ENCODE measurements at places on chromosomes 2 and 18. TPM values are rescaled to one million over a fixed set of nuclear protein-coding genes. Genes with fewer than 3 reads are reported as not detected.

The UGT1A5 gene
- not detected for polyA plus RNA-seq

The PGAP1 gene
- polyA plus RNA-seq: 21.8 TPM

The SNTG2 gene
- polyA plus RNA-seq: 1.6 TPM

The ZNF514 gene
- polyA plus RNA-seq: 4.2 TPM

The SPDYA gene
- polyA plus RNA-seq: 2.3 TPM

The CNDP1 gene
- 2.3 TPM for polyA plus RNA-seq

The ACTR3 gene
- 60.3 TPM for polyA plus RNA-seq

The ALMS1 gene
- polyA plus RNA-seq: 0.85 TPM

The FBXO36 gene
- polyA plus RNA-seq: 6.3 TPM

The NPAS2 gene
- polyA plus RNA-seq: 1.7 TPM

The GRB14 gene
- 5.9 TPM for polyA plus RNA-seq

The TRABD2A gene
- polyA plus RNA-seq: 3.2 TPM

The OBSL1 gene
- polyA plus RNA-seq: 14.0 TPM

The PXDN gene
- 2.0 TPM for polyA plus RNA-seq

The CACNB4 gene
- polyA plus RNA-seq: 169 TPM

The DNAJC5G gene
- polyA plus RNA-seq: not detected
